ENCODE measurements at places on chromosomes 1 and 21.

- DNase-seq, result no peak
Observed at GRCh38 chr1:81410941-81411340, 389.8 kb upstream of the ADGRL2 start.

GRCh38 chr1:62057230-62057629 lies 137.4 kb upstream of the L1TD1 start:
- DNase-seq, result no peak

DNA sequence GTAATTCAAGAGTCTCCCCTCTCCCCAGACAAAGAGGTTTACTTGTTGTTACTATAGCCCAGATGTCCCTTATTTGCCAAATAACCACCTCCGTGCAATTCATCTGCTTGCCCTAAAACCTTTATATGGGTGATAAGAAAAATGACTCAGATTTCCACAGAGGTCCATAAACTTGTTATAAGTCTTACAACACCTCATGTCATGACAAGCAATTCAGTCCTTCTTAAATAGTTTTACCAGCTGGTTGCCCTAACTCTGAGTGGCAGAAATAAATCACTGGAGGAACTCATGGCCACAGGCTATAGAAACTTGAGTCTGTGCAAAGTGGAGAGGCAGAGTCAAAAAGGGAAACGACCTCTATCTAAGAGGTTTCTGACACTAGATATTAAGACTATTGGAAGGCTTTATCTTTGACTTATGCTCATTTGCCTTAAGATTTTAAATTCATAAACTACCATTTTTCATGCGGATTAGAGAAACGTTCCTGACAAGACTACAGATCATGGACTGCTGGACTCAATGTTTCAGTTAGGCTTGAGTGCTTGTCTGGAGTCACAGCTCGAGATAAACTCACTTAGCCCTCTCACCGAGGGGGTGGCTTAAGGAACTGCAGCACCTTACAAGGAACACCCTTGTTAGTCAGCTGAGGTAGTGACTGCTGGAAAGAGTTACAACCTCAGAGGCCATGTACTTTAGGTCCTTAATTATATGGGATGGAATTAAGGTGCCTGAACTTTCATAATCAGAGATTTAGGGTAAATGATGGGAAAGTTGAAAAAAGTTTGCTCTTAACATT lies 662.5 kb upstream of the USP24 start:
- DNase-seq, result no peak

DNA sequence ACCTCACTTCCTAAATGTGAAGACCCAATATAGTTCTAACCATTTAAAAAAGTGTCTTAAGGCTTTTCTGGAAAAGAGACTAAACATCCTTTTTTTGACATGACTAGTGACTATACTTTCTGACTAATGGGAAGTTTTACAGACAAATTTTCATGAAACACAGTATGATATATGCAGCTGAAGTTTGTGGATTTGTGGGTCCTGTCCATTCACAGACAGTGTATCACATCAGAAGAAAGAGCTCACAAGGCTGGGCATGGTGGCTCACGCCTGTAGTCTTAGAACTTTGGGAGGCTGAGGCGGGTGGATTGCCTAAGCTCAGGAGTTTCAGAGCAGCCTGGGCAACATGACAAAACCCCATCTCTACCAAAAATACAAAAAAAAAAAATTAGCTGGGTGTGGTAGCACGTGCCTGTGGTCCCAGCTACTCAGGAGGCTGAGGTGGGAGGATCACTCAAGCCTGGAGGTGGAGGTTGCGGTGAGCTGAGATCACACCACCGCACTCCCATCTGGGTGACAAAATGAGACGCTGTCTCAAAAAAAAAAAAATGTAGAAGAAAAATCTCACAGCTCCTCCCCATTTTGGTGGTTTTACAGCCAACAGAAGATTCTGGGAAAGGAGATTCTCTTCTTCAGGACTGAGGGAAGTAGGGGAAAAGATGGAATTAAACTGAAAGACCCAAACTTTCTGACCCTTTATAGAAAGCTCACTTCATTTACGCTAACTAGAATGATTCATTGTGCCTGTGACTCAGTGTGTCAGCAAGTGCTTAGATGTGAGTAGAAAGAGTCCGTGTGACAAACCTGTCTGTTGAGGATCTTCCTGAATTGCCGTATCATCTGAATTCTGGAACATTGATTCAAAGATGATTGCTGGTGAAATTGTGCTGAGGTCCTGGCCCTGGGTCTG lies 15.2 kb upstream of the YRDC start:
- DNase-seq, result no peak

DNA sequence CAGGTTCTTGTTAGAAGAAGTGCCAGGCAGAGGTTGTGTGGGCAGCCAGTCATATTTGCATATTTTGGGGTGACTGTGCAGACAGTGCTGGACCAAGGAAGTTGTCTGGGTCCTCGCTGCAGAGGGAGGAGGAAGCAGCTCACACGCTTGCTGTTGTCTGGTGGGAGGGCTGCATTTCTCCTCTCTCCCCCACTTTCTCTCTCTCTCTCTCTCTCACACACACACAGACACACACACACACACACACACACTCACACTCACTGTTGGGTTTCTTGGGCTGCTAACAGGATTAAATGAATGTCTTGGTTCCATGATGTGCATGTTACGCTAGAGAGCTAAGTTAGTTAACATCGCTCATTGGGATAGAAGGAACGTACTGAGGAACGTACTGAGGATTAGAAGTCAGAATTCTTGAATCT lies 72.9 kb downstream of the AGPAT3 start:
- no peak for DNase-seq

- no peak for DNase-seq
Observed at GRCh38 chr1:44611419-44611818, 62.9 kb downstream of the TMEM53 start.
